ENCODE measurements at places on chromosomes 11 and 22.

DNA sequence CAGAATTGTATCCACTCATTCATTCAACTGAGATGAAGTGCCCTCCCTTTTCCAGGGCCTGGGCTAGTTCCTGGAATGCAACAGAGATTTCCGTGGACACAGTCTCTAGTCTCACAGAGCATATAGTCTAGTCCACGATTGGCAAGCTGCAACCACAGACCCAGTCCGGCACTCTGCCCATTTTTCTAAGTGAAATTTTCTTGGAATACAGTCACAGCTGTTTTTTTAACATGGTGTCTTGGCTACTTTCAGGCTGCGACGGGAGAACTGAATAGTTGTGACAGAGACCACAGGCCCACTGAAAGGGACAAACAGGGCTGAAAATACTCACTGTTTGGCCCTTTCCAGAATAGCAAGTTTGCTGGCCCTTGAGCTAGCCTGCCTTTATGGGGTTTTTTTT lies 29.2 kb downstream of the ALG12 start:
- DNase-seq: no peak

GRCh38 chr11:59556917-59557348 lies 45.6 kb downstream of the OR4D9 start:
- DNase-seq: peak; percentile 30

DNA sequence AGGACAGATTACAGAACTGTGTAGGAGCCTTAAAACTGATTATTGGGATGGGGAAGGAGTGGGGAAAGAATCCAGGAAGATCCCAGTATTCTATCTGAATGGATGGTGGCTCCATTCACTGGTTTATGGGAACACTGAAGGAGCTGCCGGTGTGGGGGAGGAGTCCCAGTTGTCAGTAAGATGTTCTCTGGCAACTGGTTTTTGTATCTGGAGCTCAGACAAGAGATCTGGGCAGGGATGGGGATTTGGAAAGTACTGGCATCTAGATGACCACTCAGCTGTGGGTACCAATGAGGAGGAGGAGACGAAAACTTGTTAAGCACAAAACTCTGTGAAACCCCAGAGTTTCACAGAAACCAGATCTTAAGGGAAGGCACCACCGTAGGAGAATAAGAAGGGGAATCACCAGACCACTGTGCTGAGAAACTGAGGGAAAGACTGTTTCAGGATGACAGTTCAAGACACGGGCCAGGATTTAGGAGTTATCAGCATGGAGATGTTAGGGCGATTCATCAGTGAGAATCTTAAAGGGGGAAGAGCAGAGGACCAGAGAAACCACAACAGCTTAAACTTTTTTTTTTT lies 28.1 kb downstream of the LDLRAD3 start:
- DNase-seq: no peak

GRCh38 chr11:64712430-64713015 lies 10.5 kb downstream of the NRXN2 start:
- DNase-seq: no peak

DNA sequence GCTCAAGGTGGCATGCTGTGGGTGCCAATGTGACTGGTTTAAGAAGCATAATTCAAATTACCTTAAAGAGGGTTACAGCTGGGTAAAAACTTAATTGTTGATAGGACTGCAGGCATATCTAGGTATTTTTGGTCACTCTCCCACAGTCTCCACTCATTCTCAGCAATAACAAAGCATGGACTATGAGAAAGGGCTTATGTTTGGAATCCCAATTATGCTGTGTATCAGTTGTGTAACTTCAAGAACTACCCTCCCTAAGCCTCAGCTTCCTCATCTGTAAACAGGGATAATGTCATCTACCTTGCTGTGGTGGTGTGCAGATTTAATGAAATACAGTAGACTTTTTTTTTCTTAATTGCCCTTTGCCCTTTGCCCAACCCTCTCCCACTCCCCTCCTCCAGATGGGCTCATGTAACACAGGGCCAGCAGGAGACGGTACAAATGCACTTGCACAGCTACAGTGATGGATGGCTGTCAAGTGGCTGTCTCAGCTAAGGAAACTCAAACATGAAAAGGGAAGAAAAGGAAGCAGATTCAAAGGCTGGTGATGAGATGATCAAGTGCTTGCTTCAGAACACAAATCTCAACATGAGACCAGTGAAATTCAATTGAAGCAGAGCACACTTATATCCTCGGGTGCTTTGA lies 37.6 kb downstream of the MAP6 start:
- no peak for DNase-seq
